ENCODE measurements at places on chromosomes 16 and 17. TPM values are rescaled to one million over a fixed set of nuclear protein-coding genes. Genes with fewer than 3 reads are reported as not detected.
A peak's percentile ranks its signal among the peaks of the same experiment; 100 is the strongest.

DNA sequence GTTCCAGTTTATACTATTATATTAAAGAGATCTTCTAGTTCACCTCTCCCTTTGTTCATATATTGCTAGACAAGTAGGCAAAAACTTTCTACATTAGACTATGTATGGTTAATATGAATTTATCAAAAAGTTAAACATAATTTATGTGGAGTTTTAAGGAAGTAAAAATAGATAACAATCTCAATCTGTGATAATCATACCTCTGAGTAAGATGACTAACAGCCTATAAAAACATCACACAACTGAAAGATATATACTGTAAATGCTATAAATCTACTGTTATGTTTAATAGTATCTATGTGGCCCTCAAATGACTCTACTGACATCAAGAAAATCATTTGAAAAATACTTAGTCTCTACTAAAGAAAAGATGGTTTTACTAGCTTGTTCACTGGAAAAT, 37.1 kb downstream of the AP1G1 start:
- DNase-seq, result no peak

- DNase-seq, result no peak
Measured at GRCh38 chr17:82399601-82400101, 18.5 kb upstream of the HEXD start.

- DNase-seq, result peak; percentile 66
Measured at GRCh38 chr16:72937916-72938794, 109.8 kb downstream of the ZFHX3 start.

KRTAP17-1 gene
- not detected for total RNA-seq

- DNase-seq, result no peak
Measured at GRCh38 chr17:8041249-8041928, 2.5 kb downstream of the ALOX15B start.

- DNase-seq, result no peak
Measured at GRCh38 chr17:39304188-39304587, 78.4 kb upstream of the STAC2 start.

TLCD2 gene
- 2.0 TPM for total RNA-seq

CIBAR2 gene
- not detected for total RNA-seq

AOC2 gene
- 0.32 TPM for total RNA-seq

DNA sequence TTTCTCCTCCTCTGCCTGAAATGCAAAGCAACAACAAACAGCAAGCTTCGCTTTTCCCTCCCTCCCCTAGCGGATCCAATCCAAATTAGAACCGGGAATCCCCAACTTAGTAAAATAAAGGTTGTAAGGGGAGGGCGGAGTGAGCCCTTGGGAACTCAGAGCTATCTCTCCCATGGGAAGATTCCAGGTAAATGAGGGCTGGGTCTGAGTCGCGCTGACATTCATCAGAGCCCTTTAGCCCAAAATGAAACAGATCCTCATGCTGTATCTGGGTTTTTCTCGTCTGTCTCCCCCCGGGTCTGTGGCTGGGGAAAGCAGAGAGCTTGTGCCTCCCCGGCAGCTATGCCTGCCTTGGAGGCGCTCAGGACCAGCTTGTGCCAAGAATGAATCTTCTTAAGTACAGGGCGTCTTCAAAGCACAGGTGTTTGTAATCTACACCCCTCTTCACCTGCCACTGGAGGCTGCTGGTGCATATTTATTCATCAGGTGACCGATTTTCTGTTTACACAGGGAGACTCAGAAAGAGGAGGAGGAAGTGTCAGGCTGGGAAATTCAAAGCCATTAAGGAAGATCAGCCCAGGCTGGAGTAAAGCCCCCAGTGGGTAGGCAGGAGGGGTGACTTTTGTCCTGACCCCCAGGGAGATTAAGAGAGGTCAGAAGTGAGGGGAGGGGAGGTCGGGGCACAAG, 55.0 kb upstream of the GSE1 start:
- no peak for DNase-seq

DNA sequence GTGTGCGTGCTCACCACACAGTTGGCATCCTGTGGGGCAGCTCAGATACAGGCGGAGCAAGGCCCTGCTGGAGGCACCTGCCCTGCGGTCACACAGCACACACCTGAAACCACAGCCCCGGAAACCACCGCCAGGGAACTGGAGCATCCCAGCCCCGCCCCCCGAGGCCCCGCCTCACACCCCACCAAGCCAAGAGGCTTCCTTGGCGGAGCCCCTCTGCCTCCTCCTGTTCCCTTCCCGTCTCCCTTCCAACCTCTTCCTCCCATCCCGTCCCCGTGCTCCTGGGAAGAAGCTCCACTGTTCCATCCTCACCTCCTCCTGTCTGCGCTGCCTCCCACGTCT, 205.5 kb downstream of the NTN1 start:
- DNase-seq, result peak; percentile 41

- no peak for DNase-seq
Measured at GRCh38 chr17:48747445-48748363, 19.2 kb upstream of the HOXB13 start.

DNA sequence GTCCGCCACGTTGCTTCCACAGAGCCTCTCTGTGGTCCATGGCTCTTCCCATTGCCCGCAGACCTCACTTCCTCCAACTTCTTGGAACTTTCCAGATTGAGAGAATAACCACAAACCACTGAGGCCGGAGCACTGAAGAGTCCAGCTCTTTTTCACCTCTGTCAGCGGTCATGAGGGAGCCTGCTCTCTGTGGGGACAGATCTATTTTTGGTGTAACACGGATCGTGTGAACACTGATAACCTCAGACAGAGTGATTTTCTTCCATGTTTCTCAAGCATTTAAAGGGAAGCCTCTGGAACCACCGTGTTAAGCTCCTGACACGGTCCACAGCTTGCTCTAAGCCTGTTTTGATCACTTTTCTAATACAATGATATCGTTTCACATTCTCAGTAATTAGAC, 49.7 kb downstream of the NTN1 start:
- DNase-seq, result no peak

HNF1B gene
- not detected for total RNA-seq

GRCh38 chr17:59186850-59187249, 23.0 kb upstream of the SMG8 start:
- no peak for DNase-seq

VASN gene
- 5.7 TPM for total RNA-seq

TMEM92 gene
- not detected for total RNA-seq

DNA sequence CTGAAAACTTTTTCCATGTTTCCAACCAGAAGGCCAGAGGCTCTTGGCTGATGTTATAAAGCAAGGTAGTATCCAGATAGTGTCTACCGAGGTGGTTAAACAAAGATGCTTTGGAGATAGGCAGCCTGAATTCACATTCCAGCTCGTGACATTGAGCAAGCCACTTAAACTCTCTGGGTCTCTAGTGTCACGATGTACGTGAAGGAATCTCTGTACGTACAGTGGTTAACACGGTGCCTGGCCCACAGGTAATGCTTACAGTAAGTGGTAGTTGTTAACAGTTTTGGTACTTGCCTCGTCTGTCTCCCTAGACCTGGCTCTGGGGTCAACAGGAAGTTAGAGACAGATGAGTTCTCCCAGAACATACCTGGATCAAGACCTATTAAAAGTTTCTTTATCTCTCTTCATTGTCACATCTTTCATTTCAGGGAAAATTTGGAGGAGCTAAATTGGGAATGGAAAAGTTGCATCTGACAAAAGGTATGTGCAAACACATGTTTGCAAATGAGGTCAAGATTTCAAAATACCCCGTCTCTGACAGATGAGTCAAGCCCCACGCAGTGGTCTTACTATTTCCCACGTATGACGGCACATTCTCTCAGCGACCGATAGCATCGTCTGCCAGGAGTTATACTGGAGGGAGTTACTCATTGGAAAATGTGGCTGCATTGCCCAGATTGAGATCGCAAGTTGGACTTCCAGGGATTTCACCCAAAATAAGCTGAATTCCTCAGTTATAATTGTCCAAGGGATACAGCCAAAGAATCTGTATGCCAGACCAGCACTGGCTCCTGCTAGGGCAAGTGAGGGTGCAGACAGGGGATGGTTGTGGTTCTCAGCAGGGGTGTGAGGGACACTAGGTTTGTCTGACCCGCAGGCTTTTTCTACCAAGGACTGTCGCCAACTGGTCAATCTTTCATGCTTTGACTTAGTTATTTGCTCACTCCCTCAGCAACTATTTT, 18.9 kb upstream of the MYH10 start:
- DNase-seq, result no peak

DNA sequence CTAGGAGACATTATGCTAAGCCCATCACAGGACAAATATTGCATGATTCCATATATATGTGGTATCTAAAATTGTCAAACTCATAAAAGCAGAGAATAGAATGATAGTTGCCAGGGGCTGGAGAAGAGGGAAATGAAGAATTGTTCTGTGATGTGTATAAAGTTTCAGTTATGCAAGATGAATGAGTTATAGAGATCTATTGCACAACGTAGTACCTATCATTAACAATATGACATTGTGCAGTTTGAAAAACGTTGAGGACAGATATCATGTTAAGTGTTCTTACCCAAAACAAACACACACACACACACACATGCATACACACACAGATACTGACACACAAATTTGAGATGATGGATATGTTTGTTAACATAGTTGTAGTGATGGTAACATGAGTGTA, 871.6 kb upstream of the GOT2 start:
- DNase-seq, result no peak

DNA sequence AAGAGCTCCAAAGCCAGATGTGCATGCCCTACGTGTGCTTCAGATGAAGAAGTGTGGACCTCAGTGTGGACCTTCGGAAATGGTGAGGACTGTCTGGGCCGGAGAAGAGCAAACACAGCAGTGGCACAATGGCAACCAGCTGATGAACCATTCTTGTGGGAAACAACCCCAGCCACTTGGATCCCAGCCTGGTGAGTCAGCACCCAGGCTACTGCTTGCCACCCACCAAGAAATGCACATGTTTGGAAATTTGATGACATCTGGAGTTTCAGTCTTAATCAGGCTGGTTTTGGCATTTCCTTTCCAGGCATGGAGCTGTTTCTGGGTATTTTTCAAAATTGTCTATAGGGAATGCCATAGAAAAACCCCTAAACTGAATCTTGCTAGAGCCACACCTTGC, 42.7 kb downstream of the DYNLRB2 start:
- peak; percentile 52 for DNase-seq

- no peak for DNase-seq
Measured at GRCh38 chr16:12802661-12803060, 1.0 kb downstream of the CPPED1 start.

CHMP1A gene
- total RNA-seq, result 32.6 TPM

DNA sequence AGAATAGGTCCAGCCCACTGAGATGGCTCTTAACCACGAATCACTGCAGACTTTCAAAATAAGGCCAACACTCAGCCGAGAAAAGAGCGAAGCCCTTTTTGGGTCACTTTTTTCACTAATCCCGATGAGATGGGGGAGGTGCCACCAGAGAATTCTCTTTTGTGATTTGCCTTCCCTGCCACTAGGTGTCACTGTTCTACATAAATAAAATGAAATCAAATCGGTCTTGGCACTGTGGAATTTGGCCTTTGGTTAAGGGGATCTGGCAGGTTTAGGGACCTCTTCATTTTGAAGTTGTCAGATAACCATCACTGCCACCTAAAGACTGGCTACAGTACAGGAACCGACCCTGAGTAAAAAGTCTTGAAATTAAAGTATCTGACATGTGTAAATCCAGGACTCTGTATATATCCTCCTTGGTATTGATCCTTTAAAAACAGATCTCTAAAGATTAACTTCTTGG, 147.0 kb downstream of the HS3ST4 start:
- no peak for DNase-seq

DNA sequence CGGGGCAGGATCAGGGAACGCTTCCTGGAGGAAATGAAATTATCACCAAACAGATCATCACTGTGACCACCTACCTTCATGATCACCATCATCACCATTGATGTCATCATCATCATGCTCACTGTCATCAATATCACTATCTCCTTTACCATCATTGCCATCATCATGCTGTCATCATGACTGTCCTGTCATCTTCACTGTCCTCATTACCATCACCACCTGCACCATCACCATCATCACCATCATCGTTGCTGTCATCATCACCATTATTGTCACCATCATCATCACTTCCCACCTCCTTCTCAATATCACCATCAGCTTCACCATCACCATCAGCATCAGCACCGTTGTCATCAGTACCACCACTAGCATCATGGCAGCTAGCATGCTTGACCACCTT, 65.3 kb downstream of the NTN1 start:
- DNase-seq, result no peak

DNA sequence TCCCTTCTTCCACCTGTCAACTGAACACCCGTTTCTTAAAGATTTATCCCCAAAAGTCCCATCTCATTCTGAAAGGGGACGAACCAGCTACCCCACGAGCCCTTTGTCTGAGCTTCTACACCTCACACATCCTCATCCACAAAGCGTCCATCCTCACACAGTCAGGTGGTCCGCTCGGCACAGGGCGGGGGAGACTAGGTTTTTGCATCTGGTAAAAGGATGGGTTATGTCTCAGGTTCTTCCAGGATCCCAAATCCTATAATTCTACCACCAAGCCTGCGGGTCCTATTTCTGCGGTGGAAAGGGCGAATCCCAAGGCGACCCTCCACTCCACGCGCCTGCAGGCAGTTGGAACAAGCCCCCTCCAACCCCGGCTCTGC, 458 bp downstream of the GFOD2 start:
- DNase-seq, result no peak

DNA sequence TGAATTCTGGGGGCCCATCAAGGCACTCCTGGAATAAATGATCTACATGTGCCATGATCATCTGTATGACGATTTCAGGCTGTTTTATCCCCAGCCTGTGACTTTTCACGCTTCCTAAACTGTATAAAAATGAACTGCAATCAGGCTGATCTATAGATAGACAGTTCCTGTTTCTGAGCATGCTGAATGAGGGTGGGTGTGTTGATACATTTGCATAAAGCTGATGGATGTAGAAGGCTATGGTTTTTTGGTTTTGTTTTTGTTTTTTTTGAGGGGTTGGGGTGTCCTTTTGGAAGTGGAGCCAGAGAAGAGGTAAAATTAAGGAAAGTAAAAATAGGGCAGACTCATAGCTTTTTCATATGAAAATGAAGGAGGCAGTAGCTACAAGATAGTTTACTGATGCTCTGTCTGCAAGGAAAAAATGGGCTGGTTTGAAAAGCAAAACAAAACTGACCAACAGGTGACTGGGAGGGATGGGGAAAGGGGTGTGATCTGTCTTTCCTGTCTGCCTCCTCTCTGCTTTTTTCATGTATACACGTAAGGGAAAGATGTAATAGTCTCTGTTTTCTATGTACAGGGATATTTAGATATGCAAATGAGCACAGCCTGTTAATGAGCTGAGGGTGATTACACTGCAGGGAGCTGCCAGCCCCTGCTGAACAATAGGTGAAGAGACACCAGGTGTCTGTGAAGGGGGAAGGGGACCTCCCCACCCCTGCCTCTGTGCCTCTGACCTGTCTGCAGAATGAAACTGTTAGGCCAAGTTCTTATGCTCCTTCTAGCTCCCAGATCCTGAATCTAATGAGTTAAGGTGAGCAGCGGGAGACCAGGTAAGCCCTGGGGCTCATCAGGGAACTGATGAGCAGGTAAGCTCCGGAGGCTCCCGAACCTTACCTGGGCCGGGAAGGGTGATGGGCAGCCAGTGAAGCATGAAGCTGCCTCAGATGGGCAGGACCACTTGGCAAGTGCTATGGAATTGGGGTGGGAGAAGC, 46.6 kb upstream of the LYRM9 start:
- DNase-seq, result no peak

- peak; percentile 55 for DNase-seq
Measured at GRCh38 chr17:47929218-47930000, 12.0 kb upstream of the PNPO start.

- DNase-seq, result peak; percentile 51
Measured at GRCh38 chr17:45224671-45225050, 3.0 kb downstream of the FMNL1 start.

Measured in Right ventricle myocardium superior (tissue), 1 donor.